NCI-H1694 (cell line): ENCODE measurements at places on chromosomes 3 and 15.

DNA sequence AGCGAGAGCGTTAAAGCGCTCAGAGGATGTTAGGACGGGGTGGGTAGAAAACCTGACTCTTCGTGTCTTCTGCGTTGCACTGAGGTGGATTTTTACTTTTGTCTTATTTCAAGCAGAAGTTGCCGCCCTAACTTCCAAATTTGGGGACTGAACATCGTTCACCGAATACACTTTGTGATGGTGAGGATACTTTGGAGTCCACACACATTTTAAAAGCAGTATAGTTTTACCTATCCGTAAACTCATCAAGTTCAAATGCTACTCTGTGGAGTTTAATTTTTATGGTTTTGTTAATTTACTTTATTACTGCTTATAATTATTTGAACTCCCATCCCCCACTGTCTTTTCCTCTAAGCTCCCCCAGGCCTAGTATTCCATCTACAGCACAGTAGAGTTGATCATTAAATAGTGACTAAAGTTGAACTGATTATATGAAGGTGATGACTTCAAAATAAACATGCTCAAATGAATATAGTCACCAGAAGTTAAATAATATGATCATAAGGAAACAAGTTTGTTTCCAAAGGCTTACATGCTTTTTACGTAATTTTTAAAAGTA, 617 bp upstream of the EOGT start:
- no peak for DNase-seq

DNA sequence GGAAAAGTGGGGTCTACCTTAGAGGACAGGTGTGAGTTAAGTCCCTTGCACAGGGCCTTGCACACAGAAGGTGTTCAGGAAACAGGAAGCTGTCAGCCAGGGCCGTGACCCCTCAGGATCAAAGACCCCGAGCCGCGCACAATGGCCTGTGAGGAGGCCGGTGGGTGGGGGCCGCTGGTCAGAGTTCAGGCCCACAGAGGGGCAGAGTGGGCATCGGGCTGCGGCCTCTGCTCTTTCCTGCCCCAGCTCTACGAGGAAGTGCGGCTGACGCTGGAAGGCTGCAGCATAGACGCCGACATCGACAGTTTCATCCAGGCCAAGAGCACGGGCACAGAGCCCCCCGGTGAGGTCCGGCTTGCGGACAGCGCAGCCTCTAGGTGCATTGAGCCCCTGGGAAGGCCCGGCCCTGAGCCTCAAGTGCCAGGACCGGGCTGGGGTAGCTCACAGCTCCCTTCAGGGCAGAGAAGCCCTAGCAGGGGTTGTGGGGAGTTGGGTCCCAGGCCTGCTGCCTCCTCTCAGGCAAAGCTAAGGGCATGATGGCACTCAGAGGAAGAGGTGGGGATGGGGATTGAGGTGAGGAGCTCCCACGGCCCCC, 37.2 kb downstream of the PSTPIP1 start:
- DNase-seq, result no peak

- DNase-seq, result no peak
These were observed 62.1 kb upstream of the NR2C2 start for GRCh38 chr3:14885307-14885706.

GRCh38 chr3:127289706-127290575, 2.1 kb upstream of the PRR20G start:
- no peak for DNase-seq

DNA sequence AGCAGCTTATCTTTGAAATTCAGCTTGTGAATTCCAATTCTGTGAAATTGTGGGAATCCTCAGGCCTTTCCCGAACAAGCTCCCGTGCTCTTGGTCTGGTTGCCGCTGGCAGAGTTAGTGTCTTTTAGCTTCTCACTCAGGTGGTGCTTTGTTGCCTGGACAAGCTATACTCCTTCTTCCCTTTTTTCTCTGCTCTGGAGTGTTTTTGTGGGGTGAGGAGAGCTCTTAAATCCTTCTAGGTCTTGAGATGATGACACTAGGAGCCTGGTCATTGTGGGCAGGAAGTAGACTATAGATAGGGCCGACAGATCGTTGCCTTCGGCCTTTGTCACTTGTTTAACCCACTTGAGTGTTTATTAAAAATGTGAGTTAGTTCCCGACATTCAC, 93.8 kb downstream of the SLCO3A1 start:
- DNase-seq, result no peak
